Gastrocnemius medialis (tissue), 4 donors: ENCODE measurements at places on chromosomes 7 and 10. TPM values are rescaled to one million over a fixed set of nuclear protein-coding genes. Genes with fewer than 3 reads are reported as not detected.

Gene ACHE
- 15.2 TPM for total RNA-seq

Gene PTPN20
- total RNA-seq: 6.1 TPM

Gene TMEM184A
- 1.2 TPM for total RNA-seq

Gene TNPO3
- 50.8 TPM for total RNA-seq

Gene UCN3
- not detected for total RNA-seq

Gene KCNH2
- total RNA-seq: 0.46 TPM

Gene AFAP1L2
- 1.9 TPM for total RNA-seq

Gene MYO1G
- total RNA-seq: 1.3 TPM

Gene PNLIPRP1
- not detected for total RNA-seq

Gene GTPBP4
- total RNA-seq: 37.3 TPM

Gene CALY
- total RNA-seq: not detected

Gene TLX1
- not detected for total RNA-seq

Gene FAS
- total RNA-seq: 2.7 TPM

Gene SPDYE6
- not detected for total RNA-seq

Gene JCAD
- 12.1 TPM for total RNA-seq

Gene NRBF2
- total RNA-seq: 11.6 TPM
